RPMI8226 (cell line): ENCODE measurements at places on chromosomes 4 and X.

- DNase-seq = no peak
Observed at GRCh38 chr4:123233136-123233768, 163.3 kb upstream of the SPRY1 start.

GRCh38 chr4:116627545-116627944, 457.8 kb downstream of the TRAM1L1 start:
- no peak for DNase-seq

- DNase-seq = no peak
Observed at GRCh38 chr4:76811604-76812412, 86.1 kb downstream of the SOWAHB start.

DNA sequence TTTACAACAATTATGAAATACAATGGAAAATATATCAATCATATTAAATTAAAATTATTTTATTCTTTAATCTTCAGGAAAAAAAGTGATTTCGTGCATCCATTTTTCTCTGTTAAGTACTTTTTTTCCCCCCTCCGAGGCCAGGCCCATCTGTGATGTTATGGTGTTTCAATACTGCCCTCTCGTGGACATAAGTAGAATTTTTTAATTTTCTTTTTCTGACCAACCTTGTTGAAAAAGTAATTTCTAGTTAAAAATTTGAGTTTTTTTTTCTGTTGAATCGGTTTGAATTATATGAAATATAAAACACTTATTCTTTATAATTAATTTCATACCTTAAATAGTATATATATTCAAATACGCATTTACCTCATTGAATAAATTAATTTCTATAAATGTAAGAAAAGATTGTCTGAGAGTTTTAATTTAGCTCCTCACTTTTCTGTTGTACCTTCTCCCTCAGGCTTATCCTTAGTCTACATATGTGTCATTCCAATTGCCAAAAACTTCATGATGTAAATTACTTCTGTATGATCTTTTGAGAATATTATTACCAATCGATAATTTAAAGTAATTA, 175.8 kb upstream of the TECRL start:
- peak; percentile 30 for DNase-seq

GRCh38 chrX:12370497-12370986, 232.3 kb downstream of the FRMPD4 start:
- DNase-seq = no peak

GRCh38 chrX:143306991-143307937, 210.0 kb downstream of the SPANXN3 start:
- DNase-seq = peak; percentile 84

- DNase-seq = no peak
Observed at GRCh38 chr4:89077761-89078160, 20.8 kb upstream of the FAM13A start.

- no peak for DNase-seq
Observed at GRCh38 chr4:30330894-30331652, 389.1 kb upstream of the PCDH7 start.

DNA sequence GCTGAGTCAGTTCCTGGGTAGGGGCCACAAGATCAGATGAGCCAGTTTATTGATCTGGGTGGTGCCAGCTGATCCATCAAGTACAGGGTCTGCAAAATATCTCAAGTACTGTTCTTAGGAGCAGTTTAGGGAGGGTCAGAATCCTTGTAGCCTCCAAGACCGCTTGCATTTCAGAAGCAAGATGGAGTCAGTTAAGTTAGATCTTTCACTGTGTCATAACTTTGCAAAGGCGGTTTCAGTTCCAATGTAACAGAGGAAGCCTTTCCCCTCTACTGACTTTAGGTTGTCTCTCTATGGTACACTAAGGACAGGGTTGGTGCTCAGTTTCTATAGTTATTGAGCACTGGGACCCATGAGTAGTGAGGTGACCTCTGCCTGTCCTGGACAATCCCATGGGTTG, 127.3 kb upstream of the WDR1 start:
- DNase-seq = no peak

GRCh38 chr4:107147873-107148272, 111.8 kb upstream of the DKK2 start:
- DNase-seq = no peak

- DNase-seq = peak; percentile 38
Observed at GRCh38 chrX:39445336-39445735, 644.1 kb downstream of the MID1IP1 start.
